ENCODE measurements at places on chromosomes 1 and 21.
A peak's percentile ranks its signal among the peaks of the same experiment; 100 is the strongest.

GRCh38 chr1:6868660-6869380, 83.6 kb downstream of the CAMTA1 start:
- H3K27ac ChIP-seq, result no peak overlapping the region
- H3K36me3 ChIP-seq, result no peaks in the 10 kb centered on the region
- H3K4me1 ChIP-seq, result peaks cover 41% of the 10 kb centered on the region
- H3K27me3 ChIP-seq, result no peaks in the 10 kb centered on the region

- no peaks in the 10 kb centered on the region for H3K4me1 ChIP-seq
- H3K27ac ChIP-seq, result no peak overlapping the region
- peaks cover 12% of the 10 kb centered on the region for H3K36me3 ChIP-seq
- no peak for DNase-seq
- H3K27me3 ChIP-seq, result no peaks in the 10 kb centered on the region
Measured at GRCh38 chr1:151157067-151157531, 650 bp downstream of the TNFAIP8L2 start.

DNA sequence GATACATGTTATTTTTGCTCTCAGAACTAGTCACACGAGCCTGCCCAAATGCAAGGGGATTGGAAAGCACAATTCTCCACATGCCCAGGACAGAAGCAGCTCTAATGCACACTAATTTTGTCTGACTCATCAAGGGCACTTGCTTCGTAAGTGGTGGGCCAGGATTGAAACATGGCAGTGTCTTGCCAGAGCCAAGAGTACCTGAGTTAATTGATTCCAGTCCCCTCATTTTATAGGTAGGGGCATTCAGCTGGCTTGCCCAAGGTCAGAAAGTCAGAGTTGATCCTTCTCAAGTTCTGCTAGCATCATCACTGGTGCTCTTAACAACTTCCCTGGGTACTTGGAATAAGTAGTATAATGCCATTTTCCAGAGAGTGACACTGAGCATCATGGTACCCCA, 356.1 kb downstream of the ZNF326 start:
- no peaks in the 10 kb centered on the region for H3K4me1 ChIP-seq
- no peak overlapping the region for H3K4me3 ChIP-seq
- no peak for DNase-seq
- no peaks in the 10 kb centered on the region for H3K27me3 ChIP-seq
- H3K36me3 ChIP-seq, result no peaks in the 10 kb centered on the region

DNA sequence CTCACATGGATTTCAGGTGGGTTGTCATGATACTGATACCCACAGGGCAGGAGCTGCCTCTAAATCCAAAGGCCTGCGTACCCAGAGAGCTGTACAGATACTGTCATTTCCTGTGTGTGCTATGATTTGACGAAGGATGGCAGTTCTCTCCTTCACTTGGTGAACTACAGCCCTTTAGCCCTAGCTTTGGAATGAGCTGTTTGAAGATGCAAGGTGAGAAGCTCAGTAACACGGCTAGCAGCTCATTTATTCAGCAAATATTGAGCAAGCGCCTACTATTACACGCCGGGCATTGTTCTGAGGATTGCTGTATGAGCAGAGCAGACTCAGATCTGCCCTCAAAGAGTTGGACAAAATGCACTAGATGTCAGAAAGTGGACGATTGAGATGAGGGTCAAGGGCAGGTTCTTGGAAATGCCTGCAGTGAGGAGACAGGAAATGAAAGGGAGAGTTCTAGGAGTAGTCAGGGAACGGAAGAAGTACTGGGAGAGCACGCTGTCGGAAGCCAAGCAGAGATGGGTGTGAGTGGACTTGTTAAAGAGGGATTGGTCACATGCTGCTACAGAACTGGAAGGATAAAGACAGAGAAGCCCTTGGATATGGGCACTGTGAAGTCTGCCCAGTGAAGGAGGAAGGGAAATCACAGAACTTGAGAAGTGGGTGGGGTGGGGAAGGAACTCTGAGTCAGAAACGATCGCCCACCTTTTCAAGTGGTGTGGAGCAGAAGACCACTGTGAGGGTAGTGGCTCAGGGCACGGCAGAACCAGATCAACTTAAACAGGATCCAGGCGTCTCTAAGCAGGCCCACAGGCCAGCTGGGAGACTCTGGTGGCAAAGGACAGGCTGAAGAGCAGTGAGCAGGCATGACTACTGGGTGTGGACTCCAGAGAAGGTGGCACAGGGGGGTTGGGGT, 7.1 kb downstream of the PTGFRN start:
- no peak for DNase-seq
- H3K4me1 ChIP-seq, result peaks cover 25% of the 10 kb centered on the region
- no peak overlapping the region for H3K27ac ChIP-seq
- H3K36me3 ChIP-seq, result no peaks in the 10 kb centered on the region

DNA sequence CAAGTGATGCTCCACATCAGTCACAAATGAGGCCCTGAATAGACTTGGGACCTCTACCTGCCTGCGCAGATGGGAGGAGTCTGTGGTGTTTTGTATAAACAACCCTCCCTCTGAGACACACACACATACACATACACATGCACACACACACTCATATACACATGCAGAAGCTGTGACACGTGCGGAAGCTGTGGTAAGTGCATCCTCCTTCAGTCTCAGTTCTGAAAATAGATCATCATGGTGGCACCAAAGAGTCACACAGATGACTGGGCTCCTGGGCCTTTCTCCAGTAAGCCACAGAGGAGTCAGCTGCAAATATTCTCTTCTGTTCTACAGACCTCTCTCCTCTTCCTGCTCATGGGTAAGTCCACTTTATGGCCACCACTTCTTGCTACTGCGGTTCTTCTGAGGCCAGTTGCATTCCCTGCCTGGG, at the start of gene LY9:
TSS of gene LY9 (plus strand) at position 224 of the 433 bp plus-strand sequence. CDS start at position 238, 14 bp downstream.
- no peak within 1 kb of the TSS for H3K27ac ChIP-seq
- H3K4me3 ChIP-seq, result no peak within 1 kb of the TSS
- DNase-seq, result no peak

GRCh38 chr1:34156739-34157138, 8.3 kb downstream of the CSMD2 start:
- no peaks in the 10 kb centered on the region for H3K27me3 ChIP-seq
- no peak overlapping the region for H3K27ac ChIP-seq
- DNase-seq, result no peak
- no peaks in the 10 kb centered on the region for H3K4me1 ChIP-seq
- H3K36me3 ChIP-seq, result no peaks in the 10 kb centered on the region
- H3K4me3 ChIP-seq, result no peak overlapping the region

- H3K4me1 ChIP-seq, result no peaks in the 10 kb centered on the region
- H3K4me3 ChIP-seq, result no peak overlapping the region
- no peak for DNase-seq
- H3K36me3 ChIP-seq, result no peaks in the 10 kb centered on the region
- no peak overlapping the region for H3K27ac ChIP-seq
Measured at GRCh38 chr1:115082949-115083348, 6.4 kb downstream of the TSPAN2 start.

DNA sequence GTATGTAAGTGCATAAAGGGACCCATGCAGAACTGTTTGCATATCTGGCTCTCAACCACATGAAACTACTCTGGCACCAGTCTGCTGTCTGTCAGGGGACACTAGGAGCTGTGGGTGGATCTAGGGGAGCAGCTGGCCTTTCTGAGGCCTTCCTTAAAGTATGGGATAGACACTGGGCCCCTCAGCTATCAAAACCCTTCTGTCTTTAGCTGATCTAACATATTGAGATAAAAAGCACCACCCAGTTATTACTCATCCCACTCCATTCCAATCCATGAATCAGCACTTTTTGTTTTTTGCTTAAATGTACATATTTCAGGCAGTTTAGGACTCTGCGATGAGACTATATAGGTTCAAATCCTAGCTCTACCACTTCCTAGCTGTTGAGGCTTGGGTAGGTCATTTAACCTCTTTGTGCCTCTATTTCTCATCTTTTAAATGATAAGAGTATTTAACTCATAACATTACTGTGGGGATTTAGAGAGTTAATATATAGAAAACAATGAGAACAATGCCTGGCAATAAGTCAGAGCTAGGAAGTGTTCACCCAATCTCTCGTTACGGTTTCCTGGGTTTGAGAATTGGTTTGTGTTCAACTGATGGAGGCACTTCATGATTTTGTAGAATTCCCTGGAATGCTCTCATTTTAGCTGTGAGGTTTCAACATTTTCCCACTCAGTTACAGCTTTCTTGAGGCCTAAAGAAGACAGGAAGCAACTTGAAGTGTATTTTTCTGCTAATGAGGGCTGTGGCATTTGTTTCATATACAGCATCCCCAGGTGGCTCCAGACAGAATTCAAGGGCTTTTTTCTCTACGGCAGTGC, 68.9 kb downstream of the LRIG2 start:
- peak overlapping the region; percentile 15 for H3K27ac ChIP-seq
- H3K4me3 ChIP-seq, result no peak overlapping the region
- H3K36me3 ChIP-seq, result no peaks in the 10 kb centered on the region
- DNase-seq, result peak; percentile 58

- no peaks in the 10 kb centered on the region for H3K36me3 ChIP-seq
- no peak for DNase-seq
- H3K4me1 ChIP-seq, result peaks cover 4% of the 10 kb centered on the region
- H3K27me3 ChIP-seq, result no peaks in the 10 kb centered on the region
- no peak overlapping the region for H3K4me3 ChIP-seq
- H3K27ac ChIP-seq, result no peak overlapping the region
Measured at GRCh38 chr1:31562707-31563360, 13.5 kb upstream of the TINAGL1 start.

DNA sequence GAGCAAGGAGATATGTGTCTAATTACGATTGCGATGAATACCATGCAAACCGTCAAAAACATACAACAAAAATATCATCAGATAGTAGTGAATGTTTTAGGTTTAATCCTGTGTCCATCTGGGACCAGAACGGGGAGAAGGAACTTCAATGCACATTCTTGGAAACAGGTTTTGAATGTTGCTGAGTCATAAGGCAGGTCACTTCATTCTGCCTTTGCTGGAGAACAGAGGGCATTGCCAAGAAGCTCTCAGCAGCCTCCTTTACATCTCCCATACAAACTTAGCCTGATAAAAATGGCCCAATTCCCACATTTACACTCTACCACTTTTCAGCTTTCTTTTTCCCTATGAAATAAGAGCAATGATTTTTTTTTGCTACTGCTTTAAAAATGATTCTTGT, 78.0 kb upstream of the KCNJ6 start:
- H3K4me1 ChIP-seq, result no peaks in the 10 kb centered on the region
- H3K27ac ChIP-seq, result no peak overlapping the region
- no peaks in the 10 kb centered on the region for H3K36me3 ChIP-seq
- H3K27me3 ChIP-seq, result no peaks in the 10 kb centered on the region

DNA sequence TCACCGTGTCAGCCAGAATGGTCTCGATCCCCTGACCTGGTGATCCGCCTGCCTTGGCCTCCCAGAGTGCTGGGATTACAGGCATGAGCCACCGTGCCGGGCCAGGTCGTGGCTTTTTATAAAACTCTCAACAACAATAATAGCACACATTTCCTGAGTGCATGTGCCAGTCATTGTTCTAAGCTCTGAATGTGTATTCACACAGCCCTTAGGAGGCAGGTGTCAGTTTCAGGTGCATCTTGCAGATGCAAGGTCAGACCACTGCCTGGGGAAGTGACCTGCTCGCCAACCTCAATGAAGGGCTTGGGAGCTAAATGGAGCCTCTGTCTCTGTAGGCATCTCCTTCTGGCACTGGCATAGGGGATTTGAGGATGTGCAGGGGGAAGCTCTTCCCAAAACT, 1.6 kb upstream of the LEFTY2 start:
- H3K27me3 ChIP-seq, result no peaks in the 10 kb centered on the region
- no peak overlapping the region for H3K27ac ChIP-seq
- no peak for DNase-seq
- no peaks in the 10 kb centered on the region for H3K4me1 ChIP-seq

DNA sequence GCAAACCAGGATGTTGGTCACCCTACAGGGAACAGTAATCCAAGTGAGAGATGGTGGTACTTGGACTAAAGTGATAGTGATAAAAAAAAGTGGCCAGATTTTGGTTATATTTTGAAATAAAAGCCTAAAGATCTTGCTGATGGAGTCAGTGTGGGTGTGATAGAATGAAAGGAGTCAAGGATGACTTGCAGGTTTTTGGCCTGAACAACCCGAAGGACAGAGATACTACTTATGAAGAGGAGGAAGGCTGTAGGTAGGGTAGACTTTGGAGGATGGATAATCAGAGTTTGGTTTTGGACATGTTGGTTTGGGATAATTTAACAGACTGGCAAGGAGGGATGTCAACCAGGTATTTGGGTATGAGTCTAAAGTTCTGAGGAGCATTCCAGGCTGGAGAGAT, 1.5 kb upstream of the TEX38 start:
- no peak for DNase-seq
- H3K4me1 ChIP-seq, result peaks cover 11% of the 10 kb centered on the region
- no peaks in the 10 kb centered on the region for H3K27me3 ChIP-seq
- H3K36me3 ChIP-seq, result peaks cover under 1% of the 10 kb centered on the region

DNA sequence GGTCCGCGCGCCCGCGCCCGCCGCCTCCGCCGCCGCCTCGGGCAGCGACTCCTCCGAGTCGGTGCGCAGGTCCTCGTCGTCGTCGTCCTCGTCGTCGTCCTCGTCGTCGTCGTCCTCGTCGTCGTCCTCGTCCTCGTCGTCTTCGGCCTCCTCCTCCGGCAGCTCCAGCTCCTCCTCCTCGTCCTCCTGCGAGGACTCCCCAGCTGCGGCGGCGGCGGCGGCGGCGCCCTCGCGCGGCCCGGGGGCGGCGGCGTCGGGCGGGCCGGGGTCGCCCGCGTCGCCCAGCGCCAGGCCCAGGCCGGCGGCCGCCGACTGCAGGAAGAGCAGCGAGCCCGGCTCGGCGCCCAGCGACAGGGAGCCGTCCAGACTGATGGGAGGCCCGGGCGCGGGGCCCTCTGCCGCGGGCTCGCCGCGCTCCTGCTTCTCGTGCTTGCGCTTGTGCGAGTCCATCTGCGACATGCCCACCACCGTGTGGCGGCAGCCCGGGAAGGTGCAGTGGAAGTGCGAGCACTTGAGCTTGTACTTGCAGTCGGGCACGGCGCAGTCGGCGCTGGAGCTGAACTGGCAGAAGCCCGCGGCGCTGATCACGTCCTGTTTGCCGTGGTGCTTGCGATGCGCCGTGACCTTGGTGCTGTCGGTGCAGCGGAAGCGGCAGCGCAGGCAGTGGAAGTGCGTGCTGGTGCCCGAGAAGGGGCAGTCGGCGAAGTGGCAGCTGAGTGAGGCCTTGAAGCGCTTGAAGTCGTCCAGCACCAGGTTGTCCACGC, 157.3 kb downstream of the CASZ1 start:
- DNase-seq, result no peak
- H3K36me3 ChIP-seq, result no peaks in the 10 kb centered on the region
- H3K4me1 ChIP-seq, result no peaks in the 10 kb centered on the region
- H3K4me3 ChIP-seq, result no peak overlapping the region

DNA sequence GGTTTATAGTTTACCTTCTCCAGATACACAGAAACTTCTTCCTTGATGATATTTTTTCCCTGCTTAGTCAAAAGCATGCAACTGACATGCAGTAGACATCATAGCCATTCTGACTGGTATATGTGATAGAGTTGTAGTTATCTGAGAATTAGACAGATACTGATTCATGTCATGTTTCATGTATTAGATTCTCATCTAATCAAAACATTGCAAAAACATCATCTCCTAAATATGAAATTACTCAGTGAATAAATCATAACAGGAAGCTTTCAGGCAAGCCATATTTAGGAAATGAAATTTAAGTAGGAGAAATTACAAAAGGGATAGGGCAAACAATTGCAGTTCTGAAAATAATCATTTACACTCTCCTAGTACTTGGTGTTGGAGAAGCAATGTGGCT, 38.4 kb upstream of the ASB17 start:
- H3K4me3 ChIP-seq, result no peak overlapping the region
- no peaks in the 10 kb centered on the region for H3K36me3 ChIP-seq
- no peaks in the 10 kb centered on the region for H3K4me1 ChIP-seq
- H3K27ac ChIP-seq, result no peak overlapping the region
